H1 (cell line): ENCODE measurements at places on chromosomes 1 and 21.

- no peak for DNase-seq
- H3K36me3 ChIP-seq: no peaks in the 10 kb centered on the region
- no peak overlapping the region for H3K4me3 ChIP-seq
- H3K4me1 ChIP-seq: no peaks in the 10 kb centered on the region
These were observed 56.2 kb downstream of the RNF187 start for GRCh38 chr1:228543396-228543795.

GRCh38 chr21:39849014-39849655 lies 18.1 kb upstream of the PCP4 start:
- DNase-seq: no peak
- H3K4me1 ChIP-seq: 0 out of 2 replicates have a peak, but pooled peaks cover 4% of the 10 kb centered on the region
- no peak overlapping the region for H3K27ac ChIP-seq
- no peak overlapping the region for H3K4me3 ChIP-seq

- H3K27ac ChIP-seq: no peak overlapping the region
- H3K27me3 ChIP-seq: no peaks in the 10 kb centered on the region; the same call in 1 of the 2 replicates
- no peak overlapping the region for H3K4me3 ChIP-seq
- DNase-seq: peak; percentile 94
- H3K4me1 ChIP-seq: no peaks in the 10 kb centered on the region
These were observed 58.4 kb upstream of the CACNA1E start for GRCh38 chr1:181424786-181425403.

- no peak for DNase-seq
- H3K4me3 ChIP-seq: no peak overlapping the region
- no peak overlapping the region for H3K27ac ChIP-seq
- H3K27me3 ChIP-seq: no peaks in the 10 kb centered on the region
These were observed 223.4 kb downstream of the DSCAM start for GRCh38 chr21:40623528-40623927.

DNA sequence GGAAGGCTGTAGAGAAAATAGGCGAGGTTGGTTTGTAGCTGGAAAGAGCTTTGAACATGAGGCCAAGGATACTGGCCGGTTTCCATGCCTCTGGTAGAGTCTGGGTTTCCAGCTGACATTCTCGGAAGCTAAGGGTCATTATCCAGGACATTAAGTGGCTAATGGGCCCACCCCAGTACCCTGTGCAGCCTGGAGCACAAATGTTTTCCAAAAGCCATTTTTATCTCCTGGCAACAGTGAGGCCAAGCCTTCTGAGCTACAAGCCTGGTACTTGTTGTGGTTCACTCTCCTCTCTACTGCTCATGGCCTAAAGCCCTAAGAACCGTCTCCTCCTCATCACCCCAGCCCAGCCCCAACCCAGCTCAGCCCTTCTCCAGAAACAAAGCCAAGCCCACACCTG lies 122.9 kb downstream of the DMRTA2 start:
- no peaks in the 10 kb centered on the region for H3K27me3 ChIP-seq
- H3K4me1 ChIP-seq: no peaks in the 10 kb centered on the region
- DNase-seq: no peak
- H3K27ac ChIP-seq: no peak overlapping the region; the same call in 1 of the 2 replicates
- H3K36me3 ChIP-seq: no peaks in the 10 kb centered on the region
